ENCODE measurements at places on chromosomes 7 and 10.
A peak's percentile ranks its signal among the peaks of the same experiment; 100 is the strongest.

GRCh38 chr10:120460776-120461175 is 3.7 kb downstream of the PLPP4 start:
- no peak for DNase-seq

DNA sequence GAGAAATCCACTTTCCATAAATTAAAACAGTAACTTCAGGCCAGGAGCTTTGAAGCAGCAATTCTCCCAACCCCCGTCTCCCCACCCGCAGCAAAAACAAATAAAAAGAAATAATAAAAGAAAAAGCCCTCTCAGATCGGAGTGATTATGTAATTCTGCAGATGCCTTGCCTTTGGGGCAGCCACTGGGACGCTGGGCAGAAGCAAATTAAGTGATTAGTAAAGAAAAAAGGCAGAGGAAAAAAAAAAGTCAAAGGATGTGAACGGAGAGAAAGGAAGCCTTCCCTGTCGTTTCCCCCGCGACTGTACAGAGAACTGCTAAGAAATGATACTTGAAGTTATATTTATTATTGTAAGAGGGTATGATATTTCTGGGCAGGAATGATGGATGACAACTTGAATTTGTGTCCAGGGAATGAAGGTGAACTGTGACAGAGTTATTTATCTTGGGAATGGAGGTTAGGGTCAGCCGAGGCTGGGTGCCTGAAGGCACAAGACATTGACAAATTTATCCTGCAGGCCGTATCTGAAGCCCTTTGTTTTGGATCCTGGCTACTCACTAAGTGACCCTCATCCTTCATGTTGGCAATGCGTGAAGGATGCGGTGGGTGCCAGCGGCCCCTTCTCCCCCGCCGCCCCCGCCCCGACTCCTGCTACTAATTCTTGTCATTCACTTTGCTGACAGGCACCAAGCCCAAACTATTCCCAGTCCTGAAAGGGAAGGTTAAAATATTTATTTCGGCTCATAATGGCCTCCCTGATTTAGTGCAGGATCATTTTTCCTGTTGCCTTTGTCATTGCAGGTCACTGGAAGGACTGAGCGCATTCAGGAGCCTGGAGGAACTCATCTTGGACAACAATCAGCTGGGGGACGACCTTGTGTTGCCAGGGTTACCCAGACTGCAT is 604.0 kb downstream of the LRMDA start:
- DNase-seq = no peak

- DNase-seq = no peak
These were observed 59.1 kb upstream of the COL1A2 start for GRCh38 chr7:94335586-94335985.

DNA sequence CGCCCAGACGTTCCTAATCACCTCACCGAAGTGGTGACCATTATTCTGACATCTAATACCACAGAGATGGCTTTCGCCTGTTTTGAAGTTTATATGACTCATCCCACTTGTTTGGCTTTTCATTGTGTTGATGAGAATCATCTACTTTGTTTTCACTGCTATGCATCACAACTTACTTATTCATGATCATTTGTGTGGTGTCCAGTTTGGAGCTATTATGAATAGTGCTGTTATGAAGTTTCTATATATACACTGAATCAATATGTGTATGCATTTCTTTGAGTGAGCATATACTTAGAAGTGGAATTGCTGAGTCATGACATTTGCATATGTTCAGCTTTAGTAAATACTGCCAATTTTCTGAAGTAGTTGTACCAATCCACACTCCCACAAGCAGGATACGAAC is 38.6 kb upstream of the TNKS2 start:
- DNase-seq = no peak

DNA sequence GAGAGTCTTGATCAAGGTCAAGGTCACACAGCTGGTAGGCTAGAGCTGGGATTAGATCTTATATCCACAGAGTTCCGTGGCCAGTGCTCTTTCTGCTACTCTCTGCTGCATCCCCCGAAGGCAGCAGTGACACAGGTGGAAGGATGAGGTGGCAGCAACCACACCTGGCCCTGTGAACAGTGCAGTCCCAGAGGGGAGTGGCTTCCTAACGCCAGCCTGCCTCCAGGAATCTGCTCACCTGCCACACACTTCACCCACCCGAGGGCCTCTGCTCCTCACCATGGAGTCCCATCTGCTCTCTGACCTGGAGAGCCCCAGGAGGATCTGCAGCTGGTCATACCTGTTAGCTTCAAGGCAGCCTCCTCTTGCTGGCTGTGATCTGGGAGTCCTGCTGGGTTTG is 484.2 kb downstream of the PLXNA4 start:
- DNase-seq = no peak

GRCh38 chr10:28940158-28940888 is 263.0 kb downstream of the BAMBI start:
- DNase-seq = no peak

DNA sequence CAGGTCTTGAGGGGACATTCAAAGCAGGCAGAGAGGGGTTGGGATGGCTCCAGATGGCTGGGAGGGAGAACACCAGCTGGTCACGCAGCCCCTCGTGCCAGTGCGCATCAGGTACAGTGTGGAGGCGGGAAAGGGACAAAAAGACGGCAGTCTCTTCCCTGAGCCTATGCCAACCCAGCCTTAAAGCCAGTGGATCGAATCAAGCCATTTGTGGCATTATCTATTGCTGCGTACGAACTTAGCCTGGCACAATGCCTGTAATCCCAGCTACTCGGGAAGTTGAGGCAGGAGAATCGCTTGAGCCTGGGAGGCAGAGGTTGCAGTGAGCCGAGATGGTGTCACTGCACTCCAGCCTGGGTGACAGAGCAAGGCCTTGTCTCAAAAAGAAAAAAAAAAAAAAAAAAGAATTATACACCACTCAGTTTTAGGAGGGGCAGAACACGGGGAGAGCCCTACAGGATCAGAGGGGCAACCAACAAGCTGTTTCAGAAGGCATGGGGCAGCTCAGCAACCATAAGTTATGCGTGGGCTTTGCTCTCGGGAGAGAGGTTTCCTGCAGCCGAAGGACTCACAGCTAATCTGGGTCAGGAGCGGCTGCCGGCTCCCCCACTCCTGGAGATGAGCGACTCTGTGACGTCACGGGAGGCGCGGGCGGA is 356 bp upstream of the NDUFB2 start:
- peak; percentile 91 for DNase-seq

DNA sequence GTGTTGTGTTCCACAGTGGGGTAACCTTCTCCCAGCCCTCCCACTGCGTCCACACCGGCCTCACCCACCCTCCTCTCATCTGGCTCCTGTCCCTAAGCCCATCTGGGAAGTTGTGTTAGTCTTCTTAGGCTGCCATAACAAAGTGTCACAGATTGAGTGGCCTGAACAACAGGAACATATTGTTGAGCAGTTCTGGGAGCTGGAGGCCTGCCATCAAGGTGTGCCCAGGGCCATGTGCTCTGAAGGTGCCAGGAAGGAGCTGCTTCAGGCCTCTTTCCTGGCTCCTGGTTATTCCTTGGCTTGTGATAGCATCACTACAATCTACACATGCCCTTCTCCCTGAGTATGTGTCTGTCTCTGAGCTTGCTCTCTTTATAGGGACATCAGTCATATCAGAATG is 327.6 kb upstream of the COBL start:
- no peak for DNase-seq

- no peak for DNase-seq
These were observed 16.4 kb upstream of the NPS start for GRCh38 chr10:127532659-127533058.

DNA sequence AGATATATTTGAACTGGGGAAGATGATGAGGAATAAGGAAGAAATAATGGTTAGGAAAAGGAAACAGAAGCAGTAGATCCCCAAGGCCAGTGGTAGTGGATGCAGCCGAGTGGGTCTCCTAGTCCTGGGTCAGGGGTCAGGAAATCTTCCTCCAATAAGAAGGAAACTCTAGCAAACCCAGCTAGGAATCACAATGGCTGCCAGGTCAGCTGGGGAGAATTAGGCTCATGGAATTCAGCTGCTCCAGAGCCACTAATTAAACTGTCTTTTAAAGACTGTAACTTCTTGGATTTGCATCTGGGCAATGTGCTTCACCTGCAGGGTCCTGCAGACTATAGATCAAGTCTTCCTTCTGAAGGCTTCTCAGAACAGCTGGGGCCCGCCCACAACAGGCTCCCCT is 644.4 kb downstream of the KCNMA1 start:
- DNase-seq = no peak

DNA sequence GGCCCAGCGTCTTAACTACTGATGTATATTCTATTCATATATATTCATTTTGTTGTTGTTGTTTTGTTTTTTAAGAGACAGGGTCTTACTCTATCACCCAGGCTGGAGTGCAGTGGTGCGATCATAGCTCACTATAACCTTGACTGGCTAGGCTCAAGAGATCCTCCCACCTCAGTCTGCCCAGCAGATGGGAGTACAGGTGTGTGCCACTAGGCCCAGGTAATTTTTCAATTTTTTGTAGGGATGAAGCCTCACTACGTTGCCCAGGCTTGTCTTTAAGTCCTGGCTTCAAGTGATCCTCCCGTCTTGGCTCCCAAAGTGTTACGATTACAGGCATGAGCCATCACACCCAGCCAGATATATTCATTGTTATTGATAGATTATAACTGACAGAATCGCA is 12.9 kb upstream of the STN1 start:
- no peak for DNase-seq

DNA sequence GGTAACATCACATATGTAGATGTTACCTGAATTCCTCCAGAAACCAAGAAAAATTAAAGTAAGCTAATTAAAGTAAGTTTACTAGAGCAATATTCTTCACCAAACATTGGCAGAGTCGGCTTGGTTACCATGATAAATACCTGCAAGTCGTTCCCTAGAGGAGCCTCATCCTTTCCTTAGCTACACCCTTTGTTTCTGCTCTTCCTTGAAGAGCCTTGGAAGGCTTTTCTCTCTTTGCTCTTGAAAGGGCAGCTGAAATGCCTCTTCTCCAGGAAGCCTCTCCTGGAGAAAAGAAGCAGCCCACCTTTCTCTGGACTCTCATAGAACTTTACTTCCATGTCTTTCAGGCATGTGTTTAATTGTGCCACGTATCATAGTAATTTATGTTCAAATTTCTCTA is 34.9 kb upstream of the CALD1 start:
- no peak for DNase-seq

GRCh38 chr7:100369105-100369504 is 4.2 kb upstream of the PILRA start:
- no peak for DNase-seq

DNA sequence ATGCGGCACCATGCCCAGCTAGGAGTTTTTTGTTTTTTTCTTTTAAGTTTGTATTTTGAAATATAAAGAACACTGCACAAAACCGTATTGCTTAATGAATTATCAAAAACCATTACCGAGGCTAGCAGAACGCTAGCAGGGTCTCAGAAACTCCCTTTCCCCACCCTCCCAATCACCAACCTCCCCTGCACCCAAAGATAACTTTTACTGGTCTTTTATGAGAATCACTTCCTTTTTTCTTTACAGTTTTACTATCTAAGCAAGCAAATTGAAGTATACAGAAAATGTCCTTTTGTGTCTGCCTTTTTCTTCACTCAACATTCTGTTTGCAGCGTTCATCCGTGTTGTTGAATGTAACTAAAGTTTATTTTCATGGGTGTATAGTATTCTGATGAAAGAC is 13.4 kb downstream of the HIP1 start:
- no peak for DNase-seq
